Naive thymus-derived CD4-positive, alpha-beta T cell (primary cell): ENCODE measurements at places on chromosomes 6 and 20. TPM values are rescaled to one million over a fixed set of nuclear protein-coding genes. Genes with fewer than 3 reads are reported as not detected.

DPPA5 gene
- not detected for total RNA-seq

GRCh38 chr6:158316022-158316421 is 3.8 kb downstream of the TULP4 start:
- no peak for DNase-seq

DNA sequence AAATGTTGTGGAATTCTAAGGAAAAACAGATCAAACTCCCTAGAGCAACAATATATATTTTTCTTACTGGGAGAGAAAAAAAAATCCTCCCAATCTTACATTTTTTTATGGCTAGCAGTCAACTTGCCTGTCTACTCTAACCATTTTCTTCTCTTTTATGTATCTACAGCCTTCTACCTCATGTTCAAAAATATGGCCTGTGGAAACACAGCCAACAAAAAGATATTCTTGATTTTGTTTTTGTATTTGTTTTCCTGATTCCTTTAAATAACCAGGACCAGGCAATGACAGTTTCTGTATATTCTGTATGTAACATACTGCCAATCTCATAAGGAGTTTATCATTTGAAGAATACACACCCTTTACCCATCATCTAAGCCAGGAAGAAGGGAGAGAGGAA is 13.0 kb upstream of the SLC16A10 start:
- DNase-seq, result no peak

- no peak for DNase-seq
Measured at GRCh38 chr6:91083211-91083610, 496.3 kb upstream of the MAP3K7 start.

- DNase-seq, result no peak
Measured at GRCh38 chr6:84657486-84657885, 106.9 kb downstream of the TBX18 start.

DNA sequence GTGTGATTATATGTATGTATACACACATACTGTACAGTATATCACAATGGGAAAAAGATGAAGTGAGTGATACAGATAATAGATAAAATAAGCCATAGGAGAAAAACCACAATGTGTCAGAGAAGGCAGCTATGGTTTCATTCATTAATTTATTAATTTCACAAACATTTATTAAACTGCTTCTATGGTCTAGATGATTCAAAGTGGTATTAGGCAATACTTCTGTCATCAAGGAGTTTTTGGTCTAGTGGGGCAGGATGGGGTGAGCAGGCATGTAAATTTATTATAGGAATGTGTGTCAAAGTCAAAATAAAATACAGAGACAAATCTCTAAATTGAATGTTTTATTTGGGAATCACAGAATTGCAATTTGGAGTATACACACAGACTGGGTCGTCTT is 65.2 kb upstream of the ANKEF1 start:
- no peak for DNase-seq

DNA sequence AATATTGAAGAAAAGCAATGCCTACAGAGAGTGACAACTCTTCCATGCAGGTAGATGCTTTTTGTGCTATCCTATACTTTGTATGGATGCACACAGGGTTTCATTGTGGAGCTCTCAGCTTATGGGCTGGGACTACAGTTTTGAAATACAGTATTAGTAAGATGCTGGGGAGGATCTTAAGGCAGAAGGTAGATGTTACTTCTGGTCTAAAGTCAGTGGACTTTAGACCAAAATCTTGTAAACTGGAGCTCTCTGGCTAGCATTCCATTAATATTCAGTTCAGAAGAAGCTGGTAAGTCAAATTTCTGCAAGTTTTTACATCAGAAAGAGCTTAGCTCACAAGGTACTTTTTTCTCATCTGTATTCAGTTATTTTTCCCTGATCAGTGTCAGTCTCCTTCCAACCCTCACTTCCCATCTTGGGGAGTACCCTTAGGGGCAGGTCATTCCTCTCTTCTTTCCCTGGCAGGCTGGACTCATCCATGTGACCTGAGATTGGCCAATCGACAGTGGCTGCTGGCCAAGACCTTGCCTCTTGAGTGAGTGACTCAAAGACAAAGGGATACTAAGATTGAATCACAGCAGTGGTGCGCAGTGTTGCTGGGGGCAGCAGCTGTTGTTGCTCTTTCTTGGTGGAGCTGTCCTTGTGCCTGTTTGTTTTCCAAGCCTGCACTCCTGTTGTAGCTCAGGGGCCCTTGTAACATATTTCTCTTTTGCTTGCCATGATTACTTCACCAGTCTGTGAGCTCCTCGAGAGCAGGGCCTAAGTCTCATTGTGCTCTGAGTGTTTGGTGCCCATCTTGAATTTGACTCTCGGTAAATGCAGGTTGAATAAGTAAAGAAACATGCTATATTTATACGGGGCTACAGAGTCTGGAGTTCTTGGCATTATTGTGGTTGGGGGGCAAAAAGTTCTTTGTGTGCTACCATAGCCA is 2.8 kb upstream of the PHF20 start:
- peak; percentile 32 for DNase-seq

- DNase-seq, result no peak
Measured at GRCh38 chr6:99364026-99364425, 14.6 kb upstream of the FAXC start.

DNA sequence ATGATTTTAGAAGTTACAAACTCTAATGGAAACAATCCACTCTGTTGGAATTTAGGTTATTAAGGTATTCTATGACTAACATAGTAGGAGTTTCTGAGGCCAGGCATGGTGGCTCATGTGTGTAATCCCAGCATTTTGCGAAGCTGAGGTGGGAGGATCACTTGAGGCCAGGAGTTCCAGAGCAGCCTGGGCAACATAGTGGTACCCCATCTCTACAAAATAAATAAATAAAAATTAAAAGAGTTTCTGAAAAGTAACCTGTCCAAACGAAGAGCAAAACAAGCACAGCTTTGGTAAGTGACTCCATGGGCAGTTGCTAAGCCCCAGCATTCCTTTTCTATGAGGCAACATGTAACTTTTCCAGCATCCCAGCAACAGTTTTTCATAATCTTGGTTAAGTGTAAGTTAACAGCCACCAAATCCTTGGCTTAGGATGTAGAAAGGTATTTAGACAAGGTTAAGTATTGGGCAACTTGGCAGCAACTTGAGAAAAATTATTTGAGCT is 86.3 kb downstream of the SOX4 start:
- no peak for DNase-seq

PDSS2 gene
- total RNA-seq, result 12.1 TPM

GRCh38 chr20:23381876-23382275 is 19.9 kb downstream of the GZF1 start:
- DNase-seq, result no peak

DNA sequence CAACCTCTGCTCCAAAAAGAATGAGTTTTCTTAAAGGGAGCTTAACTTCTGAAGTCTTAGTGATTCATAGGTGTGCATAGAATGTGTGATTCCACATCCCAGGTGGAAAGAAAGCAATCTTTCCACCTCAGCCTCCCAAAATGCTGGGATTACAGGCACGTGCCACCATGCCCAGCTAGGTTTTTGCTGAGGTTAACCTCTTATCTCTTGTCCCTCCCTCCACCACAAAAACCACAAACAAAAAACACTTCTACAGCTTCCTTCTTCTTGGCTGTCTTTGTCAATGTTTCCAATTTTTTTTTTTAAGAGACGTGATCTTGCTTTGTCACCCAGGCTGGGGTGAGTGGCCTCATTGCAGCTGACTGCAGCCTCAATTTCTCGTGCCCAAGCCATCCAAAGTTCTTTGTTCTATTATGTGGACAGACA is 8.1 kb upstream of the CSE1L start:
- DNase-seq, result peak; percentile 39

DNA sequence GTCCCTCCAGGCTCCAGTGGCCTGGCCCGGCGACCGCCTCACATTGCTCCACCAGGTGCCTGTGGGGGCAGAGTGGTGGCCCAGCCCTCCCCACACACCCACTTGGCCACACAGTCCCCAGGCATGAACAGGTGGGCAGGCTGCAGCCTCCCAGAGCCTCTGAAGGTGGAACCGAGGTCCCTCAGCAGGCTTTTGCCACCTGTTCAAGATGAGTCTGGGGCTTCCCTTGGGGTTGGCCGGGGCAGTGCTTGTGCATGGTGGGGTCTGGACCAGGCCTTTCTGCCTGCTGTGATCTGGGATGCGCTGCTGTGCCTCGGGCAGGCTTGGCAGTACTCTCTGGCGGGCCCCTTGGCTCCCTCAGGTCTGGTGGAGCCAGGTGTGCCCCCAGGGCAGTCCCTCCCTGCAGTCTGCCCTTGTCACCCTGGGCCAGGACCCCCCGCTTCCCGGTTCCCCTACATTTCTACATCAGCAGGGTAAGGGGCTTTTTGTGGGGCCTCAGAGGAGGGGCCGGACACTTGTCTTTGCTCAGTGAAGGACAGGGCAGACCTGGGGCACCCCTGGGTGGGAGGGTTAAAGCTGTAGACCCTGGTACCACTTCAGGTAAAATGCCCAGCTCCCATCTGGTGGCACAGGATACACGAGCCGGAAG is 2.7 kb upstream of the COL9A3 start:
- DNase-seq, result no peak

GRCh38 chr6:131523988-131524673 is 48.9 kb upstream of the ARG1 start:
- no peak for DNase-seq

GRCh38 chr6:31681135-31681671 is 336 bp upstream of the LY6G5C start:
- peak; percentile 34 for DNase-seq

- DNase-seq, result no peak
Measured at GRCh38 chr6:22536122-22536521, 33.2 kb upstream of the HDGFL1 start.

GRCh38 chr6:36633915-36634314 is 39.8 kb downstream of the SRSF3 start:
- no peak for DNase-seq

GRCh38 chr6:112338166-112338709 is 8.9 kb upstream of the RFPL4B start:
- no peak for DNase-seq

- DNase-seq, result no peak
Measured at GRCh38 chr6:170475118-170475517, 78.0 kb downstream of the PSMB1 start.

DNA sequence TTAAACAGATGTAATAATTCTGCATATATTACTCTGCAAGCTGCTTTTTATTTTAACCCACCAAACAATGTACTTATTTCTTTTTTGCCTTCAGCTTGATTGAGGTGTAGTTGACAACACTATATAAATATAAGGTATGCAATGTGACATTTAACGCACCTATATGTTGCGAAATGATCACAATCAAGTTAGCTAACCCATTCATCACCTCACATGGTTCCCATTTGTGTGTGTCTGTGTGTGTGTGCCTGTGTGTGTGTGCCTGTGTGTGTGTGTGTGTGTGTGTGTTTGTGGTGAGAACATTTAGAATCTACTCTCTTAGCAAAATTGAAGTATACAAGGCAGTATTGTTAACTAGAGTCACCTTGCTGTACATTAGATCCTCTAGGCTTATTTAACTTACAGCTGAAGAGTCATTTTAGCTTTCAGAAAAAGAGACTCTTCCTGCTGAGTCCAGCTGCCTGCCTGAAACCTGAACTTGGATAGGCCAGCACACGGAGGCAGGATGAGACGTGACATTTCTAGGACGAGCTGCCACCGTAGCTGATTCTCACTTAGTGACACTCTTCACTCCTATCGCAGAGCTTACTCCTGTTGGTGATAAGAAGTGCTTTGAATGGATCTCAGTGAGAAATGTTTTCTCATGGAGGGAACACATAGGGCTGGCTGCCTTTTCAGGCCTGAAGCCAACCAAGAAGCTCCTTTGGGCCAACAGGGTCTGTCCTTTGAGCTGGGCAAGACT is 126.5 kb upstream of the RIPOR2 start:
- DNase-seq, result no peak

- DNase-seq, result no peak
Measured at GRCh38 chr20:7411075-7411474, 529.2 kb downstream of the HAO1 start.

CLDN20 gene
- total RNA-seq, result not detected

GRCh38 chr6:140319209-140319608 is 944.8 kb upstream of the CITED2 start:
- DNase-seq, result no peak

GRCh38 chr6:26021001-26021349 is 58.4 kb downstream of the TRIM38 start:
- no peak for DNase-seq
